ENCODE measurements at places on chromosomes 12 and 14.

DNA sequence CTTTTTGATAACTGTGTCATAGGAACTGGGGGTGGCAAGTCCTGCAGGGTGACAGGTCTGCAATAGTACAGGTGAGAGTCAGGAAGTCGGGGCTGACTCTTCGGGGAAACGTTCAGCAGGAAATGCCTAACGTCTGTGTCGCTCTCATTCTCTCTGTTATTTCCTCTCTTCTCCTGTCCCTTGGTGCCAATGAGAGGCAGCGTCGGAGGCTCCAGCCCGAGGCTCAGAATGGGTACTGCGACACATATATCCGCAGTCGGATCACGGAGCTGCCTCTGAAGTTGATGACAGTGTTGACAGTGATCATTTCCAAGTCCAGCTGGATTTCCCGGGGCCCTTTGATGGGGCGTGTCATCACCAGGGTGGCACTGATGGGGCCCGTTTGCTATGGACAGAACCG, 2.7 kb upstream of the TC2N start:
- peak; percentile 62 for DNase-seq

DNA sequence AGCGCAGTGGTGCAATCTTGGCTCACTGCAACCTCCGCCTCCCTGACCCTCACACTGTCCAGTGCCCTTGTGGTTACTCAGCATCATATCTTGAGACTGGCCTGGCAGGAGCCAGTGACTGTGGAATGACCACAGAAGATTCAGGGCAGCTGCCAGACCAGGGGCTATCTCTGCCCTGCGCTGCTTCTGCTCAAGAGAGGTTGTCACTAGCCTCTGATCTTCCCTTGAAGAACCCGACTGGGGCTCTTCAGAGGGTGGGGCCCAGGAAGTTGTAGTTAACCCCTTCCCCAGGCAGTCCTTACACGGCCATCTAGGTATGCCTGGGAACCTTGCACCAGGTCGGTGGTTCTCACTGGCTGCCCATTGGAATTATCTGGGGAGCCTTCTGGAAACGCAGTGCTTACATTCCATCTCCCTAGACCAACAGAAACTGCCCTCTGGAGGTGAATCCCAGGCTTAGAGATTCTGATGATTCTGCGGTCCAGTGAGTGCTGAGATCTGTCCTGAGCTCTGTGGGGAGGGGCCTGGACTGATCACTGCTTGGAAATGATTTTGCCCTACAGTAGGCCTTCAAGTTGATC, 41.4 kb downstream of the PLEKHG3 start:
- DNase-seq, result no peak

GRCh38 chr14:54815016-54815415, 87.6 kb downstream of the GCH1 start:
- DNase-seq, result no peak

GRCh38 chr14:59206892-59207291, 18.4 kb downstream of the DAAM1 start:
- DNase-seq, result no peak

DNA sequence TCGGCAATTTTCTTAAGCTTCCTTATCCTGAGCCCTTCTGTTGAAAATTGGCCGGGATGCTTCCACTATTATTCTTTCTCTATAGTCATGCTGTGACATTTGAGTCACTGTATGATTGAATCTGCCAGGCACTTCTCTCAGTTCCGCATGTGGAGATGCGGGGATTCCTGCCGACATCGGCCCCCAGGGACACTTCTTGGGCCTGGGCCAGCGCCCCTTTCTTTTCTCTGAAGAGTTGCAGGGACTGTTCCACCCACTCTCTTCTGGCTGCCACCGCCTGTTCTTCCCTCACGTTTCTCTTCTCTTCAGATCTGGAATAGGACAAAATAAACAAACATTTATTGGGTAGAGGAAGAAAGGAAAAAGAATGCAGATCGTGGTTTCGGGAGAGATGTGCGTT, 310.1 kb downstream of the ETNK1 start:
- DNase-seq, result no peak

DNA sequence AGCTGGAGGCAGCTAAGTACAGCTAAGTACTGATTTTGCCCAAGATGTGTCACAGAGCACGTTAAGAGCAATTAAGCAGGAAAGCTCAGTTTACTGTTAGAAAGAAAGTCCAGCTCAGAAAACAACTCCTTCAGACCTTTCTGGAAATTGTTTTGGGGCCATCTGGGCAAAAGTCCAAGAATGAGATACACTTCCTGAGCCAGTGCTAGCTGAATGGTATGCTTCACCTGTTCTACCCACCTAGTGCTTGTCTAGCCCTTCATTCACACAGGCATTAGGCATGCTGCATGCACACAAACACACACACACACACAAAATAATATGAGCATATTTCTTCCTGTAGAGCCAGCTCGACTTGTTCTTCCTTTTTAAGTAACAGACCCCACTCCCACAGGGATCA, 6.6 kb upstream of the IKZF4 start:
- DNase-seq, result no peak

DNA sequence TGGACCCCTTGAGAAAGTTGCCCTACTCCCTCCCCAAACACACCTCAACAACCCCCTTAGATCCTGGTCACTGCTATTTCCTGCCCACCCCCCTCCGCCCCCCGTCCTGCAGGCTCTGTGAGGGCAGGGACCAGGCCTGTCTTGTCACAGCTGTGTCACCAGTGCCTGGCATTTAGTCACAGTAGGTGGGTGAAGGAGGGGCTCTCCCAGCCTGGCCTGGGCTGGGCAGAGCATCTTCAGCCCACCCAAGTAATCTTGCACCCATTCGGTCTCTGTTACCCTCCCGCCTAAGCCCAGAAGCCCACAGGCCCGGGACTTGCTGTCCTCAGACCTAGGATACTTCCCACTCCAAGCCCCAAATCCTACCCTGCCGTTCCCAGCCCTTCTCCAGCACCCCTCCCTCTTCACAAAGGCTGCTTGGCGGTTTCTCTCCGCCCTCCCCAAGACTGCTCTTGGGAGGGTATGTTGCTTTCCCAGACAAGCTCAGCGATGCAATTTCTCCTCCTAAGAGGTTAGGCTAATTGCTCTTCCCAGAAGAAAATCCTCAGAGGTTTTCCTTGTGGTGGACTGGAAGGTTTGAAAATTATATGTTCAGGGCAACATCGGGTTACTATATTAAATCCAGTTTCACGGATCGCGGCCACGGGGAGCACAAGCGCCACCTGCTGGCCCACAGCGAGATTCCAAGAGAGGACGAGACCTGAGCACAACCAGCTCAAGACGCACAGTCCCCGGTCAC, 50.8 kb upstream of the ZFP36L1 start:
- DNase-seq, result peak; percentile 74

DNA sequence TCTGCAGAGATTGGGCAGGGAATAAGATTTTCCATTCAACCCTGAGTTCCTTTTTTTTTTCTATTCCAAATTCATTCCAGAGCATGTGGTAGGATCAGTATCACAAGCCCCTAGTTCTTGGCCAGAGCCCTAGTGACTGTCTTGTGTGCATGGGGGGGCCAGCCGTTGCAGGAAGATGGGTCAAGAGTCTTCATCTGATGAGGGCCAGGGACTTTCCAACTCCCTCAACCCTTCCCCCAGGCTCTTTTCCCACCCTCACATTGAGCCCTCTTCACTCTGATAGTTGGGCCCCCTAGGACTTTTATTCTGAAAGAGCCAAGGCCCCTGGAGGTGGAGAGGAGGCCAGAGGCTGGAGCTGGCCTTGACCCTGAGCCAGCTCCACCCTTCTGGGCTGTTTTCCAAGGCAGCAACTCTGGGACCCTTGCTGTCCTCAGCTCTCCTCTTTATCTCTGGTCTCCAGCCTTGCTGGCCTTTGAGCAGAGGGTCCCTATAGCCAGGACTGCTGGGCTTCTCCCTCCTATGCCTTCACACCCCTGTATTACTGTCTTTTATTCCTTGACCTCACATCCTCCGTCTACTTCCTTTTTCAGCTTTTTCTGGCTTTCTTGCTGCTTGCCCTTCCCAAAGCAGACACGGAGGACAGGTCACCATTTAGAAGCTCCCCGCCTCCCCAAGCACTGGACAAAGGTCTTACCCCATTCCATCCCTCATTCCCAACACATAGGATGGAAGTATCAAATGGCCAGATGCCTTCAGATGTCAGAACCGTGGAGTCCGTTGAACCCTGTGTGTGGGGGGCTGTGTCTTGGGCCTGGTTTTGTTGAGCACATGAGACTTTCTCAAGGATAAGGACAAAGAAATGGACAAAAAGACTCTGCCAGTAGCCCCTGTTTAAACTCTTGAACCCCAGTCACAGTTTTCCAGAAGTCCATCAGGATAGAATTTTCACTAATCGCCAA, 5.6 kb downstream of the RBP5 start:
- DNase-seq, result no peak

GRCh38 chr14:38203929-38204718, 3.6 kb upstream of the SSTR1 start:
- DNase-seq, result no peak

GRCh38 chr14:58969951-58970751, 218.3 kb upstream of the DAAM1 start:
- DNase-seq, result no peak

DNA sequence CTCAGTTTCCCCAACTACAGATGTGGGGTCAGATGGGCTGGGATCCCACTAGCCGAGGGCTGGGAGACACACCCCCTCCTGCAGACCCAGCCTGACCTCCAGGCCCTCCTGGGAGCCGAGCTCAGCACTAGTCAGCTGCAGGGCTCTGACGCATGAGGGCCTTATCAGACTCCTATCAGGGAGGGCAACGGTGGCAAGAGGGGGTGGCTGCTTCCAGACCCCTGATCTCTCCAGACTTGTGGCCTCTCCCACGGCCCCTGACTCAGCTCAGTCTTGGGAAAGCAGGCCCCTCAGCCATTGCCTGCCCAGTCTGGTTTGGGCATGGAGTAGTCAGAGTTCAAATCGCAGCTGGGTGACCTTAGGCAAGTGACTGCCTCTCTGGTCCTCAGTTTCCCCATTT, 2.5 kb downstream of the RASAL1 start:
- DNase-seq, result no peak

DNA sequence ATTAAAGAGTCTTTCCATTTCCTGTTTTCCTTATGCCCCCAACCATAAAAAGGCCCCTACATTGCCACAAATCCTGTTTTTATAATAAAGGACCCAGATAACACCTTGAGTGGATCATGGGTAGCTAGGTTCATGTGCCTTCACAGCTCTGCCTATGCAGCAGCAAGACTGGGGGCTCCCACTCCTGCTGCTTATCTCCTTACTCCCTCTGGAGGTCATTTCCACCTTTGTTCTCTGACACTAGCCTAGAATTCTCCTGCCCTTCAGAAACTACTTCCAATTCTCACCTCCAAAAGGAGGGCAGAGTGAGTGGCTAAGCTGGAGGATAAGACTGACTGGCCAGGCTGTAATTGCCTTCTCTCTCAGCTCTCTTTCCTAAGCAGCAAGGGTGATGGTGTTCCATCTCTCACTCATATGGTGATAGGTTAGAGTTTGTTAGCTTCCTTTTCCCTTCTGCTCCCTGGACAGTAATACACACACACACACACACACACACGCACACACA, 20.0 kb upstream of the STAC3 start:
- no peak for DNase-seq

- no peak for DNase-seq
Observed at GRCh38 chr14:101627915-101628262, 66.6 kb downstream of the DIO3 start.

GRCh38 chr12:54011665-54012532, 3.1 kb downstream of the HOXC8 start:
- no peak for DNase-seq

DNA sequence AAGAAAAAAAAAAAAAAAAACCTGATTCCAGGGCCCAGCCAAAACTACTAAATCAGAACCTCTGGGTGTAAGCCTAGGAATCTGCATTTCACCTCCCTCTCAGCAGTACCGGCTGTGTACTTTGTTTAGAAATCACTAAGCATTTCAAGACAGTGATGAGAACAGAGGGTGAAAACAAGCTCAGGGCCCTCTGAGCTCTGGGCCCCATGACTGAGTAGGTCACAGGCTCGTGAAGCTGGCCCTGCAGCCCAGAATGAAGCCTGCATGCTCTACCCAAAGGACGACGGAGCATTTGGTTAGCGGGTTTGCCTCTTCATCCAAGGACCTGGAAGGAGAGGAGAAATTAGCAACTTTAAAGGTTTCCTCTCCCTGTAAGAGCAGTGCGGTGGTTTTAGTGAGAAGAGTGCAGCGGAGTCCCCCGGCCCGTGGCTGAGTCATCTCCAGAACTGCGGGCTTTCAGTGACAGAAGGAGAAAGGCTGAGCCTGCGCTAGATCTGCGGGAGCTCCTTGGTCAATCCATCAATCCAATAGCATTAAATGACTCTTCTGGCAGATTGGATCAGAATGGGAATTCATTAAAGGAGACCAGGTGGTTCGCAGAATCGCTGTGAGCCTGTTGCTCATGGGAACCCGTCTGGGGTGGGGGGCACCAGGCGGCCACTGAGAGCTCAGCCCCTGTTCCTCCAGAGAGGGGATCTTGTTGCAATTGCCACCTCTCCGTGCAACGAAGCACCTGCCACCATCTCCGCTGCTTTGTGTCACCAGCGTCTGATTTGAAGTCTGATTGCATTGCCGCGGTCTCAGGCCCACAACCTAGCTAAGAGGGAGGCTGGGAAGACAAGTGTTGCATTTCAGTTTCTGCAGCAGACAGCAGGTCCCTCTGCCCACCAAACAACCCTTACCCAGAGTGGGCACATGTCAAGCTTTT, 7.3 kb downstream of the IL31 start:
- peak; percentile 21 for DNase-seq

DNA sequence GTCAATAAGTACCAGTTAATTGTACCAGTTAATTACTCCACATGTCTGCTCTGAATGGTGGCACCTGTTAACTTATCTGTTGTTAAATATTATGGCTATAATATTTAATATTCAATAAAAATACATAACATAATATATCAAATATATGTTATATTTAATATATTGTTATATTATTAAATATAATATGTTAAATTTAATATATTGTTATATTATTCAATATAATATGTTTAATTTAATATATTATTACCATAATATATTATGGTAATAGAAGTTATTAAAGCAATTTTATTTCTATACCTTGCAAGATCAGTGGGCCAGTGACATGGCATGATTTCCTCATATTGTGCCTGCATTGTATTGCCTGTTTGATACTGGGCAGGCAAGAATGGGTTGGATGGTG, 98.4 kb downstream of the TBC1D30 start:
- no peak for DNase-seq

- no peak for DNase-seq
Observed at GRCh38 chr14:96263347-96264199, 7.6 kb downstream of the BDKRB1 start.

GRCh38 chr14:99478128-99478527, 2.5 kb downstream of the SETD3 start:
- DNase-seq, result no peak

DNA sequence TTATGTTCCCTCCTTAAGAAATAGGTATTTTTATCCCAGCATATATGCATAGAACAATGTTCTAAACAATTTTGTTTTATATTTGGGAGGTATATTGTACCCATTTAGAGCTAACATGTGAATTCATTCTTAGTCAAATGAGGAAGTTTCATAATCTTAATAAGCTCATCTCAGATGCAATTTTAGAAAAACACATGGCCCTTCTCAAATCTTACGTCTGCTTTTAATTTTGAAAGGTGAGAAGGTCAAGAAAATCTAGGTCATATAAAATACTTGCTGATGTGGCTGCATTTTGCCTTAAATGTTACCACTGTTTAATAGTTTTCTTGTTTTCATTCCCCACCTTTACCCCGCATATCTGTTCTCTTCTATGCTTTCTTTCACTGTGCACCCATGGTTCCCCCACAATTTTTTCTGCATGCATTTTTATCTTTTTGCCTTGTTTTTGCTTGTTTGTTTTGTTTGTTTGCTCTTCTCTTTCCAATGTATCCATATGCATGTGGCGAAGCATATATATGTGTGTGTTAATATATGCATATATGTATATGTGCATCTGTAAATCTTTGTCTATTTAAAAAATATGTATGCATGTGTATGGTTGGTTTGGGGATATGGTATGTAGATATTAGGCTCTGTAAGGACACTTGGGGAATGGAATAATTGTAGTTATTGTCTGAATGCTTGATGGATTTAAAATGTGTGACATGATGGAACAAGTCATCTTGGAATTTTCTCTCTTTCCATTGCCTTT, 317.1 kb downstream of the BCAT1 start:
- no peak for DNase-seq

Measured in stimulated activated naive CD8-positive, alpha-beta T cell treated with anti-CD3 and anti-CD28 coated beads, Interleukin-15, amount 100 ng/mL, for 72 hours (primary cell).